ENCODE measurements at places on chromosomes 7 and 10.

GRCh38 chr7:111074071-111074747 lies 16.7 kb upstream of the LRRN3 start:
- no peak for DNase-seq

GRCh38 chr10:128393546-128393945 lies 267.3 kb upstream of the MKI67 start:
- no peak for DNase-seq

DNA sequence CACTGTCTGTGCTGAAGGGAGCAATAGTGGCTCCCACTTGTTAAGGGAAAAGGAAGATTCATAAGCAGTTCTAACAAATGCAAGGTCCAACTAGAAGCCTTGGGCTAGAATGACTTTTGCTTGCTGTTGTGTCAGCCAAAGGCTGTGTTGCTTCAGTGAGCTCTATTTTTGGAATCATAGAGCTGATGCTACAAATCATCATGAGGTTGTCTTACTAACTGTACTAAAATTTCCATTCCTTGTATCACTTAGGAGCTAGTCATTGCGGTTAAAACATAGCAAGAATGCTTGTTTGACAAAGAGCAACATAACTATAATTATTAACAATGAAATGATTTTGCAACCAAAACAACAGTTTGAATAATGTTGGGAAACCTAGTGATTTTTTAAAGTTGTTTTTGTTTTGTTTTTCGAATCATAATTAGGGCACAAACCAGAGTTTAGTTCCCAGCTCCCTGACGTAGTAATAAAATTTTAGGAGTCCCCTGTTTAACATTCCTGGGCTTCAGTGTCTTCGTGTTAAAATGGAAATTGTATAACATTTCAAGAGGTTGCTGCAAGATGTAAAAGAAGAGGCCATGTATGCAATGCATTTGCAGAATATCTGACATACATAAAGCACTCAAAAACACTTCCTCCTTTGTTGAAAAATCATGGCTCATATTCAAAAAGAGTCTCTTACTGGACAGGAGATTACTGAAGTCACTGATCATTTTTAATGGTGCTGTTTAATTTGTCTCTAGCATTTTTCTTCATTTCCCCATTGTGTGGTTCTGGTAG lies 183.4 kb downstream of the MACC1 start:
- no peak for DNase-seq

GRCh38 chr7:111459757-111460280 lies 102.5 kb downstream of the IMMP2L start:
- DNase-seq, result no peak

- no peak for DNase-seq
Measured at GRCh38 chr10:31288962-31289361, 30.1 kb upstream of the ZEB1 start.

GRCh38 chr7:88686468-88687229 lies 72.9 kb upstream of the ZNF804B start:
- no peak for DNase-seq
